ENCODE measurements at places on chromosomes 7 and 10. TPM values are rescaled to one million over a fixed set of nuclear protein-coding genes. Genes with fewer than 3 reads are reported as not detected.

UBE2D4 gene
- 6.2 TPM for total RNA-seq

- no peak for DNase-seq
These were observed 16.0 kb downstream of the UBE2D1 start for GRCh38 chr10:58350619-58351323.

ACTA2 gene
- total RNA-seq: 13.8 TPM

DNA sequence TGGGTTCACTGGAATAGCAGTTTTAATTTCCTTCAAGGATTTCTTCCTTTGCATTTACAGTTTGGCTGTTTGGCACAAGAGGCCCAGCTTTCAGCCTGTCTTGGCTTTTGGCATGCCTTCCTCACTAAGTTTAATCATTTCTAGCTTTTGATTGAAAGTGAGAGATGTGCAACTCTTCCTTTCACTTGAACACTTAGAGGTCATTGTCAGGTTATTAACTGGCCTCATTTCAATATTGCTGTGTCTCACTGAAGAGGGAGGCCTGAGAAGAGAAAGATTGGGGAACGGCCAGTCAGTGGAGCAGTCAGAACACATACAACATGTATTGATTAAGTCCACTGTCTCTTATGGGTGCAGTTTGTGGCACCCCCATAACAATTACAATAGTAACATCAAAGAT, 33.9 kb downstream of the PTTG1IP2 start:
- no peak for DNase-seq

MACROH2A2 gene
- 9.6 TPM for total RNA-seq

DNA sequence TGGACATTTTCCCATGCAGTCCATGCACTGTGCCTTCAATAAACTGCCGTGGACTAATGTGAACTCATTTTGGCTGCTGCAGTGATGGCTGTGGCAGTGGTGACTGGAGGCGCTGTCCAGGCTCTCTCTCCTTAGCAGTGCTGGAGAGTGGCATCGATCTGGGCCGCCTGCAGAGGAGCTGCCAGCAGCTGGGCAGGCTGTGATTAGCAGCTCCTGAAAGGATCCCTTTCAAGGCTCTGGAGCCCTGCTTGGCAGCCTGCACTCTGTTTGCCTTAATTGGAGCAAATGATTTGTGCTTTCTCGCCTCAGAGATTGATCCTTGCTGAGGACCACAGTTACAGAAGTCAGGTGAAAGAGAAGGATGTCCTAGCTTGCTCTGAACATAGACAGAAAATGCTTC, 130.1 kb upstream of the VWC2 start:
- no peak for DNase-seq

SRRT gene
- total RNA-seq: 251 TPM

NKX1-2 gene
- not detected for total RNA-seq

GRCh38 chr10:3858051-3858845, 73.2 kb upstream of the KLF6 start:
- DNase-seq: no peak

DNA sequence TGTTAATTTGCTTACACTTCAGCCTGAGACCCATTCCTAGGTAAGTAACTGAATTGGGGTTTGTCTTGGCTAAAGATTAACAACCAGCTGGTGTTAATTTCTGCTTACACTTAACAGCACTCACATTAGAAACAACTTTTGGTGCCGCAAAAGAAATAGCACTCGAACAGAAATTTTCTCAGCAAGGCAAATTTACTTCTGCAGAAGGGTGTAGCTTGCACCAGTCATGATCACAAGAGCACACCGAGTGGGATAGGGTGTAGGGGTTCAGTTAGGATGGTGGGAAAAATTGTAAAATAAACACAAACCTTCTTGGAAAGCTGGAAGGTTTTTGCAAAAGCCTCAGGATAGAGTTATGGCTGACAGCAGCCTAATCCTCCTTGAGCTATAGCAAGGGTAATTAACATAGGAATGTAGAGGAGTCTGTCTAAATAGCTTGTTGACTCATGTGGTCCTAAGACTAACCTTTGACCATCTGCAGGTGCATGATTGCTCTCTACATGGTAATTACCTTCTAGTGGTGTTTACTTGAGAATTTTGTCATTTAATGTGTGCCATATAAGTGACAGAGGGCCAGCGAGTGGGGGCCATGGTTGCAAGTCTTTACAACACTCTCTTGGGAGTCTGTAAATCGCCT, 67.8 kb upstream of the CDK13 start:
- DNase-seq: no peak

GRCh38 chr7:99252166-99252895, 20.3 kb upstream of the MYH16 start:
- no peak for DNase-seq

DNA sequence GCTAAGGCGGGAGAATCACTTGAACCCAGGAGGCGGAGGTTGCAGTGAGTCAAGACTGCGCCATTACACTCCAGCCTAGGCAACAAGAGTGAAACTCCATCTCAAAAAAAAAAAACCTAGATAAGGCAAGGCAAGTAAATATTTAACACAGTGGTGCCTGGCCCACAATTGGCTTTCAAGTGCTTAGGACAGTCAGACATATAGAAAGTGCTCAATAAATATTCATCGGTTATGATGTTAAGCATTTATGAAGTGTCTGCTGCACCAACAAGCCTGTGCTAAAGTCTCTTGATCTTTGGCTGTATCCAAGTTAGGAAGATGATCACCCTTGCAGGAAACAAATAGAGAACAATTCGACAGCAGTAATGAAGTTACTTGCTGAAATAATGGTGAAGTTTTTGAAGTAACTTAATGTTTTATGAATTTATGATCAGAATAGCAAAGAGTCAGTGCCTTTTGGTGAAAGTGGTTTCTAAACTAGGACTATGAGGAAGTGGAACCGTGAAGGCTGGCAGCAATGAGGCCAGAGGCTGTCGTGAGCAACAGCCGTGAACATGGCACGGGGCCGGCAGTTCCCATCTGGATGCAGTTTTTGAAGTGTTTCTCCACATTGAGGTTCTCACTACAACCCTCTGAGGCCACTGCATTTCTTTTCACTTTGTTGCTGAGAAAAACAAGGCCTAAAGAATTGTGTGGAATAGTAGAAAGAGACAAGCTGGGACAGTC, 48.1 kb upstream of the GATA3 start:
- no peak for DNase-seq

- DNase-seq: no peak
These were observed 7.2 kb upstream of the DMBT1 start for GRCh38 chr10:122553341-122553740.

DNA sequence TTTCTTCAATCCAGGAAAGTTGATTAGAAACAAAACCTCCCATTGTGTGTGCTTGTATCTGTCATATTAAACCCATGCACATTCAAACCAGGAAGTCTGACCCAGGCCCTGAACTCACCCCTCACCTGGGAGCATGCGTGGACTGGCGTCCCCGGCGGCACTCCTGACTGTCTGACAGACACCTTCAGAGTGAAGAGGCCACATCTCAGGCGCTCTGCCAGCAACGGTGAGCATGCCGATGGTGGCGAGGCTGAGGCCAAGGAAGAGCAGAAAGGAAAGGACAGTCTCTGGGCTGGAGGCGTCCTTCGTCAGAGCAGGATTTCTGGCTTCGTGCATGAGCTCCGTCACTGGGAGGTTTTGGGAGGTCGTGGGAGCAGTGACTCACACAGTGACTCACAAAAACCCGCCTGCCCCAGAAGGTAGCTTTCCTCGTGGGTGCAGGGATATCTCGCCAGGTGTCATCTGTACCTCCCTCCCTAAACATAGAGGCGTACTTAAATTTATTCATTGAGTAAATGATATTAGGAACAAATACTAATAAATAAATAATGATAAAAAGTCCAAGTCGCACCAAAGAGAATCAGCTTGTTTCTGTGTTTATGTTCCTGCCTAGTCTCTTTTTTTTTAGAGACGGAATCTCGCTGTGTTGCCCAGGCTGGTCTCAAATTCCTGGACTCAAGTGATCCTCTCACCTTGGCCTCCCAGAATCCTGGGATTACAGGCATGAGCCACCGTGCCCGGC, 13.5 kb downstream of the IQCE start:
- DNase-seq: no peak

DNA sequence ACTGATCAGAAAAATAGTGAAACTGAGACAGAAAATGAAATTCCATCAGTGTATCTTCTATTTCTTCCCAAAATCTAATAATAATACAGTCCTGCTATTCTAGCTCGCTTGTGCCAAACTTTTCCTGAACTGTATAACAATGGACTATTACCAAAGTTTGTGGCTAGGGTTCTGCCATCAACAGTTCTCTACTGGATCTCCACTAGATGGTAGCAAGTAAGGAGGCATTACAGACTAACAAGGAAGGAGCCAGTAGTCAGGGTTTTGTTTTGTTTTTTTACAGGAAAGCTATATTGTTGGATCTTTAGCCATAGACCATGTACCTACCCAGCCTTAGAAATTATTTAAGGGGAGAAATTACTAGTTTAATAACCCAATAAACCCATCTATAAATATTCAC, 10.8 kb downstream of the MTERF1 start:
- DNase-seq: no peak

DNA sequence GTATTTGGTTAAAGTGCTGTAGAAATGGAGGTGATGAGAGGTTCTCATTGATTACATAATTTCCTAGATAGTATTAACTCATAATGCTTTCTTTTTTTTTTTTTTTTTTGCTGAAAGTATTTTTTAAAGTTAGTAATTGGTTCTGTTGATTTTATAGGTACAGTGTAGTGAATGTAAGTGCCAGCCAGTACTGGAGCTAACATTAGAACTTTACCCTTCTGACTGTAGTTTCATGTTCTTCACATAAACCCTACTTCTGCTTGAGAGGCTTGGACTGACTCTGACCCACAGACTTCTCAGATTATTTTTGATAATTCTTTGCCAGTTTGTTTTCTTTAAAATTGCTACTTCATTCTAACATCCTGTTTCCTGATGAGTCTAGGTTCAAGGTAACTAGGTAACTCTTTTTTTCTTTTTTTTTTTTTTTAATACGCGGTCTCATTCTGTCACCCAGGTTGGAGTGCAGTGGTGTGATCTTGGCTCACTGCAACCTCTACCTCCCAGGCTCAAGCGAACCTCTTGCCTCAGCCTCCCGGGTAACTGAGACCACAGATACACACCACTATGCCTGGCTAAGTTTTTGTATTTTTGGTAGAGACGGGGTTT, 92.2 kb upstream of the OIT3 start:
- DNase-seq: no peak

DNA sequence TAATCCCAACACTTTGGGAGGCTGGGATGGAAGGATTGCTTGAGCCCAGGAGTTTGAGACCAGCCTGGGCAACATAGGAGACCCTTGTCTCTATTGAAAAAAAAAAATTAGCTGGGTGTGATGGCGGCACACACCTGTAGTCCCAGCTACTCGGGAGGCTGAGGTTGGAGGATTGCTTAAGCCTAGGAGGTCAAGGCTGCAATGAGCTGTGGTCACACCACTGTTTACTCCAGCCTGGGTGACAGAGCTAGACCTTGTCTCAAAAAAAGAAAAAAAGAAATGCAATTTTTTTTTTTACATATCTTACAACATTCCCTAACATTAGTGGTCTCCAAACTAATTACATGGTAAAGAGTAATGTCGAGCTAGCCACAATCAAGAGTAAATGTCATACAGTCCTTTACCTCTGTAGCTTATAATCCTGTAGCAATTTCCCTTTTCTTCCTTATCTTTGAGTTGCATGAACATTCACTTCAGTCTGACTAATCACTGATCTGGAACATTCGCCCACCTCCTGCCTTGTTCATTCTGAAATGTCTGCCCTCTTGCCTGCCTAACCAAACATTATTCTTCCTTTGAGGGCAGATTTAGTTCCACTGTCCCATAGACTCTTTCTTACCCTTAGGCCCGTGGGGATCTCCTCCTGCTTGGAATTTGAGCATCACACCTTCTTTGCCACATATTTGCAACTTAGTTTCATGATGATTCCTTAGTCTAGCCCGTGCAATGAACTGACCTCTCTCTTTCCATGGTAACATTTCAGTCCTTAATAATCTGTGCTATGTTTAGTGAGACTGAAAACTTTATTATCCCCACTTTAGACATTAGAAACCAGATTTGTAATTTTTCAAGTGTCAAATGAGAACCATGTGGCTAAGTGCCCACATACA, 4.8 kb upstream of the VCL start:
- no peak for DNase-seq

- DNase-seq: no peak
These were observed 194.4 kb upstream of the C7orf33 start for GRCh38 chr7:148395990-148396716.

R3HCC1L gene
- 19.6 TPM for total RNA-seq

- DNase-seq: no peak
These were observed 5.8 kb upstream of the PYROXD2 start for GRCh38 chr10:98420786-98421185.

DNA sequence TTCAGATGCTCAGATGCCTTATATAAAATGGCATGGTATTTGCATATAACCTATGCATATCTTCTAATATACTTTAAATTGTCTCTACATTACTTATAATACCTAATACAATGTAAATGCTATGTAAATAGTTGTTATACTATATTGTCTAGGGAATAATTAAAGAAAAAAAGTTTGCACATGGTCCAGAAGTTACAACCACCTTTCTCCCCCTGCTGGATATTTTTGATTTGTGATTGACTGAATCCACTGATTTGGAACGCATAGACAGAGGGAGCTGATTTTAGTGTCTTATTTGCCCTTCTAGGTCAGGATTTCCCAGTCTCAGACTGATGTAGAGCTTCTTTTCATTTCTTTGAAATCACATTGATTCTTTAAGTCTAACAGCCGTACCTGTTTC, 31.8 kb downstream of the MDFIC start:
- no peak for DNase-seq

DNA sequence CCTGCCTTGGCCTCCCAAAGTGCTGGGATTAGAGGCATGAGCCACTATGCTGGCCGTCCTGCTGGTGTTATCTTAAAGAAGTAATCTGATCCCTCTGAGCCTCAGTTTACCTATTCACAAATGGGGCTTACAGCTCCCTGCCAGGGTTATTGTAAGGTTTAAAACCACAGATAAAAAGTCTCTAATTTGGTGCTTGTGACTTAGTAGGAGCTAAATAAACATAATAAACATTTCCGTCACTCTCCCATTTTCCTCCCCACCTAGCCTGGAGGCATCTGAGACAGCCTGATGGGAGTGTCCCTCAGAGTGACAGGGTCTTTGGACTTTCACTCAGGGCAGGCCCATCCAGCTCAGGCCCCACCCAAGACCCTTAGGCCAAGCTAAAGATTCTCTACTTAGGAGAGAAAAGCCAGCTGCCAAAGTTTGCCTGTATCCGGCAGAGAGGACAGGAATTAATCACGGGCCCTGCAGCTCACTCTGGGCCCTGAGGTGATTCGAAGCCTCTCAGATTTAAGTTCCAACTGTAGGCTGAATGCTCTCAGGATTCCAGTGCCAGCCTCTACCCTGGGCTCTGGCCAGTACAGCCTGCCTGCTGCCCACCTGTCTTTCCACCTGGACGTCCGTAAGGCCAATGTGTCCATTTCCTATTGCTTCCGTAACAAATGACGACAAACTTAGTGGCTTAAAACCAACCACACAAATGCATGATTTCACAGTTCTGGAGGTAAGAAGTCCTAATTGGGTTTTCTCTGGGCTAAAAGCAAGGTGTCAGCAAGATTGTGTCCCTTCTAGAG, 21.8 kb upstream of the DUSP5 start:
- DNase-seq: no peak

FBXL13 gene
- total RNA-seq: 1.4 TPM

All from activated naive CD8-positive, alpha-beta T cell treated with anti-CD3 and anti-CD28 coated beads, Interleukin-2, amount 10 ng/mL, durations not matched to agents 7 days and 5 days (primary cell).